ENCODE measurements at places on chromosomes 12 and 14. TPM values are rescaled to one million over a fixed set of nuclear protein-coding genes. Genes with fewer than 3 reads are reported as not detected.

The A2M gene
- 0.46 TPM for total RNA-seq

The TGFB3 gene
- 5.4 TPM for total RNA-seq

The CPNE6 gene
- total RNA-seq, result not detected

The ANKS1B gene
- total RNA-seq, result 0.63 TPM

The CMA1 gene
- total RNA-seq, result not detected

The ABCD2 gene
- total RNA-seq, result not detected

The SERPINA1 gene
- total RNA-seq, result not detected

DNA sequence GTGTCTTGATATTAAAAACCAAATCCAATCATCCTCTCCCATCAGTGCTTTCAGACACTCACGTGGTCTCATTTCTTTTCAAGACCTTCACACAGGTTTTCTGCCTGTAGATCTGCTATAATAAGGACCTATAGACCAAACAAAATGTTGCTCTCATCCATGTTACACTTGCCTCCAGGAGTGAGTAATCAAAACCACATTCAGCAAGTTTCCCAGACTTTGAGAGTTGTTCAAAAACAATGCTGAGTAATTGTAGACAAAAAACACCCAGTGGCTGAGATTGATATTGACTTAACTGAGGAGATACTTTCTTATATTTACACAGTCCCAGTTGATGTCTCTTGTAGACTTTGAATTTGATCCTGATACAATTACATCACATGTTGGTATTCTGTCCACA is 383.1 kb downstream of the TMEM132D start:
- no peaks in the 10 kb centered on the region for H3K36me3 ChIP-seq
- no peak overlapping the region for H3K27ac ChIP-seq
- H3K27me3 ChIP-seq, result no peaks in the 10 kb centered on the region
- H3K4me3 ChIP-seq, result no peak overlapping the region
- no peaks in the 10 kb centered on the region for H3K4me1 ChIP-seq

GRCh38 chr12:3107954-3108353 is 30.8 kb downstream of the TSPAN9 start:
- H3K4me3 ChIP-seq, result no peak overlapping the region
- H3K4me1 ChIP-seq, result peaks cover 40% of the 10 kb centered on the region

DNA sequence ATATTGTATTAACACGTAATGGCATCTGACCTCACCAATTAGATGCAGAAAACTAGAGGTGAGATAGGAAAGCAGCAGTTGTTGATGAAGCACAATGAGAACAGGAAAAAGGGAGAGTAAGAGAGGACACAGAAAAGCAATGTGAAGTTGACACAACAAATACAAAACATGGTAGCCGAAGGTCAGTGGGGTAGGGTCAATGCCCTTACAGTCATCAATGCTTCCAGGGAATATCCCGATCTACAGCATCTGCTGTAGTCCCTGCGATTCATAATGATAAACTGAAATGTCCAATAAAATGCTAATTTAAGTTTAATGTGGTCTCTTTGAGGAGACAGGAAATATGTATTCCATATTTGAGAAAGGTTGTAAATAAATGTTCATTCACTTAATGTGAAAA is 2.9 kb upstream of the COL2A1 start:
- H3K4me1 ChIP-seq, result peaks cover 4% of the 10 kb centered on the region
- no peak overlapping the region for H3K27ac ChIP-seq
- DNase-seq, result no peak
- H3K36me3 ChIP-seq, result no peaks in the 10 kb centered on the region
- H3K4me3 ChIP-seq, result no peak overlapping the region

GRCh38 chr12:121166356-121166755 is 33.7 kb downstream of the P2RX7 start:
- H3K4me1 ChIP-seq, result peaks cover 12% of the 10 kb centered on the region
- H3K27ac ChIP-seq, result no peak overlapping the region
- no peak for DNase-seq
- no peaks in the 10 kb centered on the region for H3K36me3 ChIP-seq
- H3K27me3 ChIP-seq, result peaks cover 10% of the 10 kb centered on the region
- H3K4me3 ChIP-seq, result no peak overlapping the region

- no peak for DNase-seq
- peak overlapping the region; percentile 78 for H3K27ac ChIP-seq
- peaks cover 95% of the 10 kb centered on the region for H3K4me1 ChIP-seq
- peaks cover 18% of the 10 kb centered on the region for H3K27me3 ChIP-seq
Measured at GRCh38 chr12:65962921-65963861, 138.9 kb downstream of the HMGA2 start.

DNA sequence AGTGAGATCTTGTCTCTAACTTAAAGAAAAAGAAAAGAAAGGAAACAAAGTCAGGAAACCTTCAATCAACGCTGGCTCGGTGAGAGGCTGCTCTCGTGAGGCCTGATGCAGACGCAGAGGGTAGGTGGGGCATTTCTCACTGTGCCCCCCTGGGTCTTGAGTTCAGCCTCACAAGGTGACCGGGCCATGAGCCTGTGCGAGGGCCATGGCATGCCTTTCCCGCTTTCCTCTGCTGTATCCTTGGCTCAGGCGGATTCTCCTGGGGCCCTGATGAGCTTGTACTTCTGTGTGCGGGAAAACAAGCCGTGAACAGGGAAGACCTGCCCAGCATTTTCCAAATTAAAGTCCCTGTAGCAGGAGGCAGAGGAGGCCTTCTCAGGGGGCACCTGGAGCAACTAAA is 20.2 kb downstream of the ADGRD1 start:
- H3K27me3 ChIP-seq, result no peaks in the 10 kb centered on the region
- no peak for DNase-seq
- H3K36me3 ChIP-seq, result no peaks in the 10 kb centered on the region
- H3K27ac ChIP-seq, result no peak overlapping the region

DNA sequence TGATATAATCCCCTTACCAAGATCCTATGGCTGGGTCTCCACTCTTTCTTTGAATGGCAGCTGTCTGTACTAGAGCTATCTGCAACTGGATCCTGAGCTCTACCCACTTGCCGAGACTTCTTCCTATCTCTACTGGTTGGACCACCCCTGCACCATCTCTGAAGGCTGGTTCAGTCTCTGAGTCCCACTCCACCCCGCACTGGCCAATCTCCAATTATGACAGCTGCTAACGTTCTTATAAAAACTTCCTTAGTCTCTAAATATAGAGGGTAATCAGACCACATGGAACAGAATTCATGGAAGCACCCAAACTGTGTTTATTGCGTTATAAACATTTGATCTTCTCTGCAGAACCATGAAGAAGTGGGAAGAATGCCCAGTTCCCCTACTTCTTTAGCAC is 186.6 kb upstream of the EEA1 start:
- H3K36me3 ChIP-seq, result no peaks in the 10 kb centered on the region
- no peaks in the 10 kb centered on the region for H3K27me3 ChIP-seq
- no peak overlapping the region for H3K4me3 ChIP-seq
- peaks cover 76% of the 10 kb centered on the region for H3K4me1 ChIP-seq

DNA sequence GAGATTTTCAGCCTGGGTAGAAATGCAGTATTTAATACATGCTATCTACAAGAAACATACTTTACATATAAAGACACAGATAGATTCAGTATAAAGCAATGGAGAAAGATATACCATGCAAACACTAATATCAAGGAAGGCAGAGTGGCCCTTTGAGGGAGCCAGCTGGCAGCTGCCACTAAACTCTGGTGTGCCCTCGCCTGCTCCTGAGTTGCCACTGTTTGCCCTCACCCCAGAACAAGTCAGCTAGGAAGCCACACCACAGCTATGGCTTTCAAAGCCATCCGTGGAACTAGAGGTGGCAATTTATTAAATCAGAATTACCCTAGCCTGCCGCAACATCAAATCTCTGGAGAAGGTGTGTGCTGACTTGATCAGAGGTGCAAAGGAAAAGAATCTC is 18.3 kb downstream of the PXN start:
- peaks cover 42% of the 10 kb centered on the region for H3K36me3 ChIP-seq
- no peak for DNase-seq
- peak overlapping the region; percentile 84 for H3K4me3 ChIP-seq
- H3K27me3 ChIP-seq, result peaks cover 2% of the 10 kb centered on the region
- peaks cover 86% of the 10 kb centered on the region for H3K4me1 ChIP-seq
- H3K27ac ChIP-seq, result peak overlapping the region; percentile 95

DNA sequence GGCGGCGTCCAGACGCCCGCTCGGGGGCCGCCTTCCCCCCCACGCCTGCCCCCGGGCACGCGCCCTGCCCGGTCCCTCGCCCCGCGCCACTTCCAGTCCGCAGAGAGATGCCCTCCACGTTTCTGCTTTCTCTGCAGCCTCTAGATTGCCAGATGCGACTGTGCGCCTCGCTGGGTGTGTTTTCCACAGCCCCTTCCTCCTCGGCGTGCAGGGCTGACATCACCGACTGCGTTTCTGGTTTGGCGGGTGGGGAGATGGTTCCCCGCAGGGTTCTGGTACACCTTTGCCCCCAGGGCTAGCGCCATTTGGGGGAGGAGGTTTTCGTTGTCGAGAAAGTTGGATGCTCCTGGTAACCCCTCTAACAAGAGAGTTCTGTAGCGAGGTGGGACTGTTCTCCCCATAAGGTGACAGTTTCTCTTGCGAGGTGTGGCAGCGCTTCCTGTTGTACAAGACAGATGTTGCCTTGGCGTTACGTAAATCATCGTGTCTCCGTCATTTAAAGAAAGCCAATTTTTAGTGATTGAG is 1.5 kb downstream of the CALM1 start:
- H3K36me3 ChIP-seq, result peaks cover 31% of the 10 kb centered on the region
- peak overlapping the region; percentile 59 for H3K27ac ChIP-seq
- DNase-seq, result no peak

DNA sequence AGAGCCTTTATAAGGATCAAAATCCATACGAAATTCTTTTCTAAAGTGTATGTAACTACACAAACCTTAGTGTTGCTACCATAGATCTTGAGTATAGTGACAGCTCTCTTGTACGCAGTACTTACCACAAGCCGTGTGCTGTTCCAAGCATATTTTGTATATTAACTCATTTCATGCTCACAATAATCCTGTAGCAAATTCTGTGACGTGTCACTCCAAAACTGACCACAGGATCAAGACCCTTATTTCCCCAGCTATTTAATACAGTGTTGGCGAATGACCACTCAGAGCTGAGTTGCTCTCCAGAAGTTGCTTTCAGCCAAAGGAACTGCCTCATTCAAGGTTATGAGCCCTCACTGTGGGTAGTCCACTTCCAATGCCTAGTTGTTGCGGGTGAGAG is 169.8 kb downstream of the BTG1 start:
- no peak overlapping the region for H3K4me3 ChIP-seq
- DNase-seq, result no peak
- H3K27ac ChIP-seq, result no peak overlapping the region
- H3K27me3 ChIP-seq, result no peaks in the 10 kb centered on the region

- H3K27ac ChIP-seq, result no peak overlapping the region
- peak; percentile 22 for DNase-seq
Measured at GRCh38 chr12:65123435-65124063, 2.4 kb upstream of the WIF1 start.

DNA sequence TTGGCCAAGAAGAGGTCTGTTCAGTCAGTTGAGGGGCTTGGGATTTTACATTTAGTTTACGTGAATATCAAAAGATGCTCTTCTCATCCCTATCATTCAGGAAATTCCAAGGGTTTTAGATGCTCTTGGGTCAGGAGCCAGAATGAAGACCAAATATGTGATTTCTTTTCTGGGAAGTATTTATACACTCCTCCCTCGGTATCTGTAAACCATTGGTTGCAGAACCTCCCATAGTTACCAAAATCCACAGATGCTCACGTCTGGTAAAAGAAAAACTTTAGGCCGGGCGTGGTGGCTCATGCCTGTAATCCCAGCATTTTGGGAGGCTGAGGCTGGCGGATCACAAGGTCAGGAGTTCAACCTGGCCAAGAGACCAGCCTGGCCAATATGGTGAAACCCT is 75.9 kb downstream of the TNFAIP2 start:
- peaks cover 18% of the 10 kb centered on the region for H3K27me3 ChIP-seq
- H3K27ac ChIP-seq, result peak overlapping the region; percentile 34
- H3K4me1 ChIP-seq, result peaks cover 16% of the 10 kb centered on the region
- no peak overlapping the region for H3K4me3 ChIP-seq
- no peaks in the 10 kb centered on the region for H3K36me3 ChIP-seq
- DNase-seq, result peak; percentile 9

DNA sequence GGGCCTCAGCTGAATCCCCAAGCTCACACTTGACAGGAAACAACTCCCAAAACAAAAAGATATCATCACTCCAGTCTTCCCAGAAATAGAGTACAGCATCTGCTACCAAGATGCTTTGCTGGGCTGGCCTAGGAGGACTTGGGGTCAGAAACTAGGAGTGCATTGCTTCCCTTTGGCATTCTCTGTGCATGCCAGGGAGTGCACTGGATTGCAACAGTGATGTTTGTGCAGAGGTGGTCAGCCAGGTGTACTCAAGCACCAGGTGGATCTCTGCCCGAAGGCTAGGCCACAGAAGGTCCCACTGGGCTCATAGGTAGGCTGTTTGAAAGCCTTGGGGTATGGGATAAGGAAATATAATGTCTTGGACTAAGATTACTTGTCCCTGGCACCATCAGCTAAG is 51.1 kb downstream of the RAB35 start:
- H3K36me3 ChIP-seq, result no peaks in the 10 kb centered on the region
- no peak overlapping the region for H3K4me3 ChIP-seq
- no peaks in the 10 kb centered on the region for H3K4me1 ChIP-seq
- H3K27ac ChIP-seq, result no peak overlapping the region
- no peak for DNase-seq
- peaks cover 57% of the 10 kb centered on the region for H3K27me3 ChIP-seq

GRCh38 chr14:66293533-66294105 is 192.6 kb upstream of the CCDC196 start:
- no peak overlapping the region for H3K4me3 ChIP-seq
- H3K36me3 ChIP-seq, result no peaks in the 10 kb centered on the region
- no peak for DNase-seq
- no peaks in the 10 kb centered on the region for H3K4me1 ChIP-seq
- no peak overlapping the region for H3K27ac ChIP-seq

DNA sequence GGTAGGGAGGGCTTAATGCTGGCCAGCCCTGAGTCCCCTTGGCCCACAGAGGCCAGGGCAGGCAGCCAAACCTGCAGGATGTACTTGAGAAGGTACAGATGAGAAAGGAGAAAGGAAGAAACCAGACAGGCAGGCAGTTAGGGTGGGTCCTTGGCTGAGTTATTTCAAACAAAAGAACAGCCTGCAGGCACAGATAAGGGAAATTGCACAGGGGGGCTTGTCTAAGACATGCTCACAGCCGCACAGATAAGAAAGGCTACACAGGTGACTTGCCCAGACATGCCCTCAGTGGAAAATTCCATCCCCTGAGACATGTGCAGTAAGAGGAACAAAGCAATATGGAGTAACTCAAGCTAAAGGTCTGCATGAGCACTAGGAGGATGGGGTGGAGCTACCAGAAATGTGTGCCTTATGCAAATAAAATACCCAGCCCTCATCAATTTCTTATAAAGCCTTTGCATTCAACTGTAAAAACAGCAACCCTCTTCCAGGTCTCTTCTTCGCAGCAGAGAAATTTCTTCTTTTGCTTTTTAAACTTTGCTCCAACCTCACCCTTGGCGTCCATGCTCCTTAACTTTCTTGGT is 158.2 kb upstream of the RGS6 start:
- H3K27me3 ChIP-seq, result peaks cover 26% of the 10 kb centered on the region
- H3K4me1 ChIP-seq, result no peaks in the 10 kb centered on the region
- DNase-seq, result no peak

- H3K4me1 ChIP-seq, result no peaks in the 10 kb centered on the region
- no peak overlapping the region for H3K4me3 ChIP-seq
- no peak overlapping the region for H3K27ac ChIP-seq
- H3K36me3 ChIP-seq, result no peaks in the 10 kb centered on the region
- no peaks in the 10 kb centered on the region for H3K27me3 ChIP-seq
- no peak for DNase-seq
Measured at GRCh38 chr14:84783511-84783910, 746.4 kb upstream of the FLRT2 start.
